ENCODE measurements at places on chromosomes 1 and 21.

DNA sequence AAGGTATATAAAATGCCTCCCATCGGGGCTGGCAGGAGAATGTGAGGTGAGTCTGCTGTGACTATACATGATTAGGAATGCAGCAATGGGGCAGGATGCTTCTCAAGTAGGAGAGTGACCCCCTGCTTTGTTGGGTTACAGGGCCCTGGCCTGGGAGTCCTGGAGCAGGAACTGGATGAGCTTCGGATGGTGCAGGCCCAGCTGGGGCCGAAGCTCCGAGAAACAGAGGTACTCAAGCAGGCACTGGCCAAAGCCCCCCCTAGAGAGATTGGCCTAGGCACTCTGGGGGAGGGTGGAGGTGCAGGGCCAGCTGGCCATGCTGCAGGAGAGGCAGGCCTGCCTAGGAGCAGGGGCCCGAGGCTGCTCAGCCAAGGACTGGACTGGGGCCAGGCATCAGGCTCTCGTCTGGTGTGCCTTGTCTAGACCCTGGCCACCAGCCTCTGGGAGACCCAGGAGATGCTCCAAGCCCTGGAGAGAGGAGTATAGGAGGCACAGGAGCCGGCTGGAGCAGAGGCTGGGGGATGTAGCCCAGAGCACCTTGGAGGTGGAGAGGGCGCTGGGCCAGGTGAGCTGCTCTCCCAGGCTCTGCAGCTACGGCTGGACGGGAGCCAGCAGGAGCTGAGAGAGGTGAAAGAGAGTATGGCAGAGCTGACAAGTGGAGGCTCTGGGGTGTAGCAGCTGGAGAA, 32.8 kb upstream of the PKP1 start:
- DNase-seq, result no peak

- DNase-seq, result no peak
Measured at GRCh38 chr1:109240158-109241152, 8.9 kb upstream of the CELSR2 start.

DNA sequence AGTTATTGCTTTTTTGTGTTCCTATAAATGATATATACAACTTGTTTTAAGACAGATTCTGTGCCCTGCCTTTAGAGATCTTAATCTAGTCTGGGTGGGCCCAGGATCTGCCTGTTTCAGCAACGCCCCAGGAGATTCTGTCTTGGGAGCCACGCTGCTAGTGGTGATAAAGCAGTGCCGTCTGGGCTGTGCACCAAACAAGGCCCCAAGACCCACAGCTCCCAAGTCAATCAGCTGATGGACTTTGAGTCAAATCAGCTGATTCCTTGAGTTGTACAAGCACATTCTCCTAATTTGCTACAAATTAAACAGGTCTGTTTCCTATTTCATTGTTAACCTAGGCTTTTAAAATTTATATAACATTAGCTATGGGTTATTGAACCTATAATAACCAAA, 15.7 kb upstream of the SLC44A3 start:
- DNase-seq, result no peak

DNA sequence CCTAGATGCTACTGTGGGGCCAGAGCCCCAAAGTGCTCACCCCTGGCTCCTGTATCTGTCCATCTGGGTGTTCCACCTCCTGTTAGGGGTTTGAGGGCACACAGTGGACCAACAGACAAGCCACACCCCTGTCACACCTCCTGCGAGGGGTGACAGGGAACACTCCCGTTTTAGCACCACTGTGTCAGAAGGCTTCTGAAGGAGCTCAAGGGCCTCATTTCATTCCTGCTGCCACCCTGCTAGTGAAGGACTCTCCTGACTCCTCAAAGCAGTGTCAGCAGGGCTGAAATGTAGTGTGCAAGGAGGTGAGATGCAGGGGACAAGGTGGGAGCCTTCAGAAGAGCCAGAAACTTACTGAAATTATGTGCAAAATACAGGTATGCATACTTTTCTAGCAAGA, 174.6 kb downstream of the GPATCH2 start:
- no peak for DNase-seq

GRCh38 chr1:177229781-177230180, 59.0 kb downstream of the BRINP2 start:
- no peak for DNase-seq

DNA sequence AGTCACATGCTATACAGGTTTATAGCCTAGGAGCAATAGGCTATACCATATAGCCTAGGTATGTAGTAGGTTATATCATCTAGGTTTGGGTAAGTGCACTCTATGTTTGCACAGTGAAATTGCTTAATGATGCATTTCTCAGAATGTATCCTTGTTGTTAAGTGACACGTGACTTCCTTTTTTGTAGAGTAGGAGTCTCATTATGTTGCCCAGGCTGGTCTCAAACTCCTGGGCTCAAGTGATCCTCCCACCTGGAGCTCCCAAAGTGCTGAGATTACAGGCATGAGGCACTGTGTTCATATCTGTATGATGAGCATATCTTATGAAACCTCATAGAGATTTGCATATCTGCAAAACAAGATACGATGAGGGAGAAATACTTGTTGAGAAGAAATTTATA, 13.8 kb upstream of the ABCB10 start:
- no peak for DNase-seq

DNA sequence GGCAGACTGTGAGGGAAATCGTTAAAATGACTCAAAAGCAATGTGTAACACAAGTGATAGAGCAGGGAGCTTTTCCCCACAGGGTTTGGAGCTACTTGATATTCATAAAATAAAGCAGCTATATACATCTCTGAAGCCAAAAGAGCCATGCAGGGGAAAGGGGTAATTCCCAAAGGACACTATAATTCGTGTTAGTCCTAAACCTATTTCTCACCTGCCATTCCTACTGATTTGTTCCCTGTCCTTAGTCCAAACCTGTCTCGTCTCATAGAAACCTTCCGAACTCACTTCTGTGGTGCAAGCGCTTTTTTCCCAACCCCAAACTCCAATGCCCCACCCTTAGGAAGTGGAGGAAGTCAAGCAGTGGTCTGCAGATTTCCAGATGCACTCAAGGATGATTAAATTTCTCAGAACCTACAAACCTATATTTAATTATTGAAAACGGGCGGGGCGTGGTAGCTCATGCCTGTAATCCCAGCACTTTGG, 946 bp upstream of the HNRNPR start:
- DNase-seq, result no peak

GRCh38 chr1:16348414-16349182, 3.7 kb downstream of the FBXO42 start:
- DNase-seq, result peak; percentile 87

DNA sequence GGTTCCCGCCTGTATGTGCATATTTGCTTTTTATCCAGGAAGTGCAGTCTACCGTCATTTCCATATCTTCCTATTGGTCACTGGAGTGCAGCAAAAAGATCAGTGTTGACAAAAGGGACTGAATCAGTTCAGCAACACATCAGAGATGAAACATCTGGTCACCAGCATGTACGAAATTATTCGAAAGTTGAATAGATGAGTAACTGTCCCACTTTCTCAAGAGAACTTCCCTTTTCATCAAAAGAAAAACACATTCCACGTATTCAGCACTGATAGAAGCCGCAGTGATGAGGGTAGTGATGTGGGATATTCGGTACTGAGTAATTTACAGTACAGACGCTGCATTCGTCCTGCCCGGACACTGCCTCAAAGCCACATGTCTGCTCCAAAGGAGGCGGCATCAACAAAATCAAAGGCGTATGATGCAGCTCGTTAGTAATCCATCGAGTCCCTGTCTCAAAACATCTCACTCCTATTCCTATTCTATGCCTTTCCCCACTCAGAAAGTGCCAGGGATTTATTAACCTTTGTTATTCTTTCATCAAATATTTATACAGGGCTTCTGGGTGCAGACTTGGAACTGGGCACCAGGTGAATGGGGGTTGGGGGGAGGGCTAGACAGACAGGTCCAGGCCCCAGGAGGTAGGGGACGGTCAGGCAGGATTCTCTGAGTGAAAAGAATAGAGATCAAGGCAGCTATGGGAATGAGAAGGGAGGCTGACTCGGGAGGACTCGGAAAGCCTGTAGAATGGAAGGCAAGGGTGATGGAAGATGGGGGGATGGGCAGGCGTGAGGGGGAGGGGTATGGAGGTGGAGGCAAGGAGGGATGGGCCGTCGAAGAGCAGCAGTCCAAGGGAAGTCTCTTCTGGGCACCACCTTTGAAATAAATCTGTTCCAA, 79.5 kb upstream of the SLC45A1 start:
- DNase-seq, result peak; percentile 75

DNA sequence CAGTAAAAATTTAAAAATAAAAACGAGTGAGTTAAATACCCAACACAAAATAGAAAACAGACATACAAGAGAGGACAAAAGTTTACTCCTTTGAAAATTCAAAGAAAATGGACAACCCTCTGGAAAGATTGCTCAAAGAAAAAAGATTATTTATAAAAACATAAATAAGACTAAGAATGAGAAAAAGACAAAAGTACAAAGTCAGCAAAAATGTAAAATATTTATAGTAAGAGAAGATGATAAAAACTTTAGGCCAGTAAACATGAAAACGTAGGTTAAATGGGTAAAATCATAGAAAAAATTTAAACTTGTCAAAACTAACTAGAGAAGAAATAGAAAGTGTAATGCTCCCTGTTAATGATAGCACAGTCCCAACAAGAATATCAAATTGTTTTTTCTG, 31.9 kb upstream of the SLC45A1 start:
- DNase-seq, result no peak

GRCh38 chr1:17569200-17570139, 30.0 kb downstream of the ARHGEF10L start:
- DNase-seq, result peak; percentile 97

DNA sequence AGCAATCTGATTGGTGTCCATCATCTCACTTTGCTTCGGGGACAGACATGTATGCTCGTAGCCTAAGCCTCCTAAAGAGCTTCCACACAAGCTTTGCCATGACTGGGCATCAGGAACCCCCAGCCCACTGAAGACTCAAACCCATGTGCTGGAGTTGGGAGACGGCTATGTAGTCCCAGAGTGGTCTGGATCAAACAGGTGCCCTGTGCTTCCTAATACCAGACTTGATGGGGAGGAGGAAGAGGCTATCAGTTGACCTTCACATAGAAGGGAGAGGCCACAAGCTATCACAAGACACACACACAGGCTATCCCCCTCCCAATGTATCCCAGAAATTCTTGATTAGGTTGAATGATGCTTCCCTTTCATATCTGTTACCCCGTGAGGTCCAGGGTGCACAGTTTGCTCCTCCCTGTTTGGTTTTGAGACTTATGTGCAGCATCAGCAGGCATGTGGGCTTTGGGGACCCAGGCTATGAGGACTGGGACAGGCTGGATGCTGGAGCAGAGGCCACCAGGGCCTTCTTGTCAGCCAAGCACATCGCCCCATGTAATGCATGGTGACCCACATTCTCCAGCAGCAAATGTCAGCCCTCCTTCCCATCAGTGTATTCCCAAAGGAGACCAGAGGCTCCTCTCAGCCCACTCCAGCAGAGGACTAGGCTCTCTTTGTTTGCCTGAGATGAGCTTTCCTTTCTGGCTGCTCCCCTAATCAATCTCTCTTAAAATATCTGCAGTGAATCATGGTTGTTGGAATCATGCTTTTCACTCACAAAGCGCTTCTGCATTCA, 159.8 kb downstream of the GRIK3 start:
- no peak for DNase-seq

DNA sequence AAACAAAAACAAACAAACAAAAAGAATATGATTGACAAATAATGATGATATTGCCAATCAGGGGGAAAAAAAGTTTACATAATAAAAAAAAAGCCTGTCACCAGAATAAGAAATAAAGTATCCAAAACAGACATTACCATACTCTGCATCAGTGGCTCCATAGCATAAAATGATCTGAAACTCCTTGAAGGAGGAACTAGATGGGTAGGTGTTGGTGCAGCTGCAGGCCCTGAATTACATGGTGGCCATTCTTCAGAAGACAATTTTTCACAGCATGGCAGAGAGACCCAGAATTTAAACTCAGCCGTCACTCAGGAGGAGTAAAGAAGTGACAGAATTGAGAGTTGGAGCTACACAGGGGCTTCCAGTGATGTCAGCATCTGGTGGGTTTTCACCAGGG, 60.2 kb downstream of the GLUL start:
- no peak for DNase-seq

DNA sequence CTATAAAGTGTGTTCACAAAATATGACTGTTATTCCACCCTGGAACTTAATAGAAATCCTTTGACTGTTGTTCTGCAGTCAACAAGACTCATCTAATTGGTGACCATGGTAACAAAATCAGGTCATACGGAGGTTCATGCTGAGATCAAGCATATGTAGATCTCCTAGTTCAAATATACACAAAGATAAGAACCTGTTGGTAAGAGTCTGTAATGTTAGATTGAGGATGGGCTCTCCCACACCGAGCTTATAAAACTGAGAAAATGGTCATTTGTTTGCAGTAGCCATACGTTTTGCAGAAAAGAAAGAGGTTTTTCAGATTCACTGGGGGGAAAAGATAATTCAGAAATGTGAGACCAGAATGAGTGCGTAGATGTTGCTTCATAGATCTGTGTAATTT, 468.1 kb downstream of the RPS6KC1 start:
- DNase-seq, result no peak

DNA sequence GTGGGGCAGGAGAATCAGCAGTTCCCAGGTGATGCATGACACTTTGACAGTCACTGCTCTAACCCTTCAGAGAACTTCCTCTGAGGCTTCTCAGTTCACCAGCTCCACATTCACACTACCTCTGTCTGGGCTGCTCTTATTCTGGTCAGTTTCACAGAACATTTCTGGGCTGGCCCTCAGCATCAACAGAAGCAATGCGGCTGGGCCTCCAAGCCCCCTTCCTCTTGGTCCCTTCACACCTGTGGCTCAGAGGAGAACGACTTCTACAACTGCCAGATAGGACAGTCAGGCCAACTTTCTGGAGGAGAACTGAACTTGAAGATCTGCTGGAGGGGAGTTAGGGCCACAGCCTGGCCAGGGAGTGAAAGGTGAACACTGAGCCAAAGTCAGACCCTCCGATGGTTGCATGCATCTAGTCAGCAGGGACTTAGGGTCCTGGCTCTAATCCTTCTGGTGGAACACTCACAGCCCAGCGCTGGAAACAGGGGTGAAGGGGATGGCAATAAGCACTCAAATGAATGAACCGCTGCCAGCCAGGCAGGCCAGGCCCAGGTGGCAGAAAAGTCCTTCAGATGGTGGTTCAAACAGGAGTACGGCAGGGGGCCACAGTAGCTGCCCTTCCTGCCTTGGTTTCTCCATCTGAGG, 274.1 kb downstream of the FOXD2 start:
- DNase-seq, result no peak

DNA sequence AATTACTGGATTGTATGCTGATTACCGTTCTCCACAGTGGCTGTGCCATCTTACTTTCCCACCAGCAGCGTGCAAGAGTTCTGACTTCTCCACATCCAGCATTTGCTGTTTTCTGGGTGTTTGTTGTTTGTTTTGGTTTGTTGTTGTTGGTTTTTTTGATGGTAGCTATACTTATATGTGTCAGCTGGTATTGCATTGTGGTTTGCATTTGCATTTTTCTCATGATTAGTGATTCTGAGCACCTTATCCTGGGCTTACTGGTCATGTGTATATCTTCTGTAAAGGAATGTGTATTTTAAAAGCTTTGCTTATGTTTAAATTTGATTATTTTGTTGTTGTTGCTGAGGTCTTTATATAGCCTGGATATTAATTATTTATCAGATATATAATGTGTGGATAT, 66.9 kb upstream of the MAP1LC3C start:
- no peak for DNase-seq

- DNase-seq, result no peak
Measured at GRCh38 chr1:28508435-28508754, 2.6 kb downstream of the RCC1 start.

All from GM04503 (cell line).